ENCODE measurements at places on chromosomes 2 and 18. TPM values are rescaled to one million over a fixed set of nuclear protein-coding genes. Genes with fewer than 3 reads are reported as not detected.

Gene ARMC9
- 11.0 TPM for total RNA-seq

Gene DNAJC10
- total RNA-seq = 38.0 TPM

Gene TUBB8B
- not detected for total RNA-seq

DNA sequence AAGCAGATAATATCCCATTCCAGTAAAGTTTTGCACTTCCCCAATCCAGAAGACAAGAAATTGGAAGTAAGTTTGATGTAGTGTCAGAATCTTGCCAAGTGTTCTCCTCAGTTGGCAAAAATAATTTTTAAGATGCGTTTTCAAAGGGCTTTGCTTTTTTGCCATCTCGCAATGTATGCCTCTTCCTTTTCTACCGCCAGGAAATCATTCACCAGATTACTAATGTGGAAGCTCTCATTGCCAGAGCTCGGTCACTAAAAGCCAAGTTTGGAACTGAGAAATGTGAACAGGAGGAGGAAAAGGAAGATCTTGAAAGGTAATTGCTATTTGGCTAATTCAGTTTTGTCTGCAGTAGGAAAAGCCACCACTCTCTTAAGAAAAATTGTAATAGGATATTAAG lies 110.7 kb downstream of the RAB3GAP1 start:
- no peak for DNase-seq

- no peak for DNase-seq
Observed at GRCh38 chr2:52918551-52918950, 849.1 kb upstream of the CHAC2 start.

- no peak for DNase-seq
Observed at GRCh38 chr2:501130-501529, 176.1 kb downstream of the TMEM18 start.

DNA sequence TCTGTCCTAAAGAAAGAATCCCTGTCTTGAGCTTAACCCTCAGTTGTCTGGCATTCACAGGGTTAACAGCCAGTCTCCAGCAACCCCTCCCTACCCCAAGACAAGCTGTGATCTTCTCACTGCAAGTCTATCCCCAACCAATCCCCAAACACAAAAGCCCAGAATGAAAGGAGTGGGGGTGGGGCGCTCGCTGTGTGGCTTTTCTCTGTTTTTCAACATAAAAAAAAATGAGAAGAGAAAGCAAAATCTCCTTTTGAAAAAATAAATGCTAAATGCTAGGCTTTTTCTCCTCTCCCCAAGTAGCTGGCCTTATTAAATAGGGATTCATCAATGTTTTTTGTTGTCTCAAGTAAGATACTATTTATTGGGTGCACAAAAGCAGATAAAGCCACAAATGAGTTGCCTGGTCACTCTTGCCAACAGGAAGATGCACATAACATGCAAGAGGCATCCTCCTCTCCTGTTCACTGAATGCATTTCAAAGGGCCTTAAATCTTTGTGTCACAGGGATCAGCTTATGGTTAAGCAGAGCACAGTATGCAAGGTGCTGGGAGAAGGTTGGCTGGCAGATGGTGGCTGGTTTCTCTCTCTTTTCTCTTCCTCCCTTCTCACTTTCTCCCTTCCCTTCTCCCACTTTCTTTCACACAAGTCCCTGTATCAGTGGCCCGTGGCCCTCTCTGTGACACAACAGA lies 225.6 kb downstream of the CMPK2 start:
- no peak for DNase-seq

DNA sequence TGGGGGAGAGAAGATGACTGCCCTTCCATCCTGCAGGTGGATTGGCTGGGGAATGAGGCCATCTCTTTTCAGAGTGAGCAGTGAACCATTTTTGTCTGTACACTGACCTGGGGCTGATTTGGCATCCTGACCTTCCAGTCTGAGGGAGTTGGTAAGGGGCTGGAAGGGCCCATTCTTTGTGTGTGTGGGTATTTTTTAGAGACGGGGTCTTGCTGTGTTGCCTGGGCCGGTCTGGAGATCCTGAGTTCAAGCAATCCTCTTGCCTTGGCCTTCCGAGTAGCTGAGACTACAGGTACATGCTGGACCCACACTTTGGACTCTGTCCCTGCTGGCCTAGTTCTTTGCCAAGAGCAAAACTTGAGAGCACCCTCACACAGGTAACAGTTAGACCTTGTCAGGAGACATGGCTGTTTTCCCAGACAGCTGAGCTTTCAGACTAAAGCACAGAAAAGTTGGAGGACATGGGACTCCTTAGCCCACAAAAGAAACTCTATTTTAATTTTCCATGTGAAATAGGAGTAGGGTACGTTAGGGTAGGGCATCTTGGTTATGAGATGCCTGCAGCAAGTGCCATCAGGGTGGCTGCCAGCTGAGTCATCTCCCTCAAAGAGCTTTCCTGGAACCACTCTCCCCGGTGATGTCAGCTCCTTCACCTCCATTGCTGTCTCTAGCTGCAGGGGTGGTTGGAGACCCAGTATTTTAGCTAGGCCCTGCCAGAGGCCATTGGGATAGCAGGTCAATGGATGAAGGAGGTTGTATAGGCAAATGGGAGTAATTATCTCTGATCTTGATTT lies 60.7 kb downstream of the DGKD start:
- no peak for DNase-seq

DNA sequence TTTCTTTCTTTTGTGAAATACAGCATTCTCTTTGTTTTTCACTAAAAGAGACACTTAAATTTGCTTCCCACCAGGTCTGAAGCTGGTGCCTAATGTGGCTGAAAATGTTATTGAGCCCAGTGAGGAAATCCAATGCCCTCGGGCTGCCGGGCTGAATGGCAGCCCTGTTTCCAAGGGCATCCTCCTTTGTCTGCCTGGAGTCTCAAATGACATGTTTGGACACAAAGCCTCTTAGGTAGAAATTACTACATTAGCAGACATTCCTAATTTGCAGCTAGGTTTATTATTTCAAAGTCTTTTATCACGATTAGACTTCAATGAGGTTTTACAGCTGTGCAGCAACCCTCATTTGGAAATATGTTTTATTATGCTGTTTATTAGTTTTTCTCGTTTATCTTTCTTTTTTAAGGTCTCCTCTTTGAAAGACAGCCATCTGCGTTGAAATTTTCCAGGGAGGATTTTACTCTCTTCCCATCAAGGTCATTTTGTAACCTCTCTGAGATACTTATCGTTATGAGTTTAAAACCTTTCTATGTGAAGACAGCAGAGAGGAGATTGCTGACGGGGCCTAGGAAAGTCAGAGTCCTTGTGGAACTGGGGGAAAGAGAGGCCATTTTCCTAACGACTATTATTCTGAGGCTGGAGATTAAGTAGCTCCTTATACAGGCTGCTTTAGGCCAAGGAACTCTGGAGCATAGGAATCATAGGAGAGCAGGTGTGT lies 59.0 kb upstream of the ZNF532 start:
- DNase-seq = no peak

DNA sequence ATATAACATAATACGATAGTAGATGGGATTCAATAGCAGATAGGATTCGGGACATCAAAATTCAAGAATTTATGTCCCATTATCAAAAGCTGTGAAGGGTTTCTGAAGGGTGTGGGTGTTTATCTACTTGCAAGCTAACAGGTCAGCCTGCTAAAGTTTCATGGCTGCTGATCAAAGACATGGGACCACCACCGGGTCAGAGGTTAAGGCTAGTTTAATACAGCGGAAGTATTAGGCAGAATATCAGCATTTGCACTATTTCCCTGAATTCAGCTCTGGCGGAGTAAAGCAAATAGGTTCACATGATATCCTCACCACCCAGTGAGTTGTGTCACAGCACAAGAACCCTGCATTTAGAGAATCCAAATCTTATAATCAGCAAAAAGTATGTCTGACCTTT lies 82.5 kb downstream of the DSEL start:
- DNase-seq = no peak

DNA sequence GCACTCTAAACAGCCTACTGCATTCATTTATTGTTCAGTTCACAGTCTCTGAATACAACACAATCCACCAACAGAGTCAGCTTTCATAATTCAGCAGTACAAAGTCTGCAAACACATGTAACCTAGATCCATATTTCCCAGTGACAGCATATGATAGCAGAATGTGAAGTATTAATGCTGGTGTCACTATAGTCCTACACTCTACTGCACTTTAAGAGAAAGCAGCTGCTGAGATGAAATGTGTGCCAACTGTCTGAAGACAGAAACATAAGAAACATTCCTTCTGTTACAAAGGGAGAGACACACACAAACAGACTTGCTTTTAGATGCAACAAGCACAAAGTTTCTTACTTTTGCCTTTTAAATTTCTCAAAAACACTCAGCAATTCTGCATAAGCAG lies 441.8 kb downstream of the ZEB2 start:
- DNase-seq = no peak

DNA sequence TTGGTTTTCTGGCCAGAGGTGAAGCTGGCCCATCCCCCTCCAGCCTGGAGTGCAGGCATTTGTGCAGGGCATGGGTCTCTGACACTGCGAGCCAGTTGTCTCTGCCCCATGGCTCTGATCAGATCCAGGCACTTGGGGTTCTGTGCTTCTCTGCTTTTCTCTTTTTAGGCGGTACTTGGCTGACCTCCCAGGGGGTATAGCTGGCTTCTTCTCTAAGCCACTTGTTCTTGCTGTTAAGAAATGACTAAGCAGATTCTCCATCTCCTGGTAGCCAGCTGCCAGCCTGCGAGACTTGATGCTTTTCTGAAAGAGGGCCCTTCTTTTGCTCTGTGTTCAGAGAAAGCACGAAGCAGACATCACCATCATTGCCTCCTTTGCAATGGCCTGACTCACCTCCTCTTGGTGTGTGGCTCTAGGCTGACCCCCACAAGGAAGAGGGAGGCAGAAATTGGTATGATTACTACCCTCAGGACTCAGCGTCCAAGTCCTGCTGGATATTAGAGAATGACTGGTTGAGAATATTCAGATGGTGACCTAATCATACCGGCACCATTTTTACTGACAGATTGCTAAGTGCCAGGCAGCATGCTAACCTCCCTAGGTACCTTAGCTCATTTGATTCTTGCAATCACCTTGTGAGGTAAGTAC lies 32.7 kb downstream of the TNP1 start:
- no peak for DNase-seq

GRCh38 chr2:60552078-60552850 lies 1.2 kb downstream of the BCL11A start:
- DNase-seq = peak; percentile 49

DNA sequence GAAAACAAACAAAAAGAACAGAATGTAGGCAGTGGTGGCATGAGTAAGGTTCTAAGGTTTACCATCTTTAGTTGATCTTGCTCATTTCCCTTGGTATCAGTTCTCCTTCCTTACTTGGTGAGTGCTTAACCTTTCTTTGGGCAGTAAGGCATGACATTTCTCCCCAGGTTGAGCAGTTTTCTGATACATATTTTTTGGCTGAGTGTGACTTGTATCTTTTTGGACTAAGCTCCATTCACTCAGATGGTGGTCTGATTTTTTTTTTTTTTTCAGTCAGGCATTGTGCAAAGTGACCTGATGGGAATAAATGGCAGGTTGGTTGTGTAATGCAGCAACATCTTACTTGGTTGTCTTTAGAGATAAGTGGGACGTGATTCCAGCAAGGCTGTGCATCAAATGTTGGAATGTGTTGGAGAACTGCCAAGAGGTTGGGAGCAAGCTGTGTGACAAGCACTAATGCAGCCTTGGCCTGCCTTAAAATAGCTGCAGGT lies 15.1 kb downstream of the SPTBN1 start:
- DNase-seq = no peak

DNA sequence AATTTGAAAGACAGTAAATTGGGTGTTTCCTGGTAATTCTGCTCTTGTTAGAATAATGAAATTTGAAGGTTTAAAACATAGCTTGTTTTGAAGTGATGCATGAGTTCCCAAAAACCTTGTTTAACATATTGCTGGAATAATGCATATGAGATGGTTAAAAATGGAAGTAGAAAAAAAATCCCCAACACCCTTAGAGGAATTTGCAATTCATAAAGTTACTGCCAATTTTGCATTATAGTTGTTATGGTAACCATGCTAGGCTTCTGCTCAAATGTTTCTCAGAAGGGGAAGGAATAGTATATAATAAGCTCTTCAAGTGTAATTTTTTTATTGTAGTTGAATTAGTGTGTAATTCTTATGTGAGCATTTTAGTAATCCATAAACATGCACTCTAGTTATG lies 49.1 kb downstream of the FASTKD2 start:
- DNase-seq = no peak

- no peak for DNase-seq
Observed at GRCh38 chr2:205405194-205405593, 277.1 kb upstream of the NRP2 start.

DNA sequence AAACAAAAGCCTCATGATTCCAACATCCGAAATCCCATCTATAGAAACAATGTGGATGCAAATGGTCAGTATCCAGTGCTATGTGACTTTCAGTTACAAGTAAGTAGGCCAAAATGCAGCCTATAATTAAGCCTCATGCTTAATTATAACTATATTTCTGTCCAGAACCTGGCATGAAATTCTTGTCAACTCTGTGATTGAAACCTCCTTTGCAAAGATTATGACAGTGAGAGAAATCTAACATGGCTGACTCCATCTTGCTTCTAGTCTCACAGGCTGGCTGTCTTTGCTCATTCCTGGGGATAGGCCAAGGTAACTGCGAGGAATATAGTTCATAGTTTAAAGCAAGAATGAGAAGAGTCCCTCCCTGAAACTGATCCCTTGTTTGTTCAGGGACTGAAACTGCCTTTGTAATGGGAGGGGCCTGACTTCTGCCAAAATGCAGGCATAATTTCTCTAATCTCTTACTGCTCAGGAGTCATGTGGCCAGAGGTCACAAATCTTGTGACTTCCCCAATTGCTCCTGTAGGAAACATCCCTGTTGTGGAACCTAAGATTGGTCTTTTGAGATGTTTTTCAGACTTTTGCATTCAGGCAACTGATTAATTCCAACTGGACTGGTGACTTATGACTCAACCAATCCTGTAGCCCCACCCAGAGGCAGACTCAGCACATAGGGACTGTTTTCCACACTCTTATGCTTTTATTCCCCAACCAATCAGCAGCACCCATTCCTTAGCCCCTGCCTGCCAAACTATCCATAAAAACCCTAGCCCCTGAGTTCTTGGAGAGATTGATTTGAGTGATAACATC lies 84.5 kb upstream of the TLK1 start:
- DNase-seq = no peak

- no peak for DNase-seq
Observed at GRCh38 chr2:25312958-25313710, 28.6 kb downstream of the DNMT3A start.

DNA sequence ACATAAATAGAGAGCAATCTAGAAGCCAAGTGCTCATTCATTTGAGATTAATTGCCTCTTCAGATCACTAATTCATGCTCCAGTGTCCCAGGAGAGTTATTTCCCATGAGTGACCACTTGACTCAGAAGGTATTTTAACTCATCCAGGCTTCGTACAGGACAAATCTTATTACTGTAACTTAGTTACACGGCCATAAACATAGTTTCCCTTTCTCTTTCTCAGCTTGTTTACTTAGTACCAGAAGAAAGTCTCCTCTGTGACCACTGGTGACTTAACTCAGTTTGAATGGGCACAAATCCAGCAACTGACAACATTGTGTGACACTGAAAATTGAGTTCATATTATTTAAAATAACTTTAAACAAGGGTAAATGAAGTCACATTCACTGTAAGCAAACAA lies 25.3 kb downstream of the MMADHC start:
- DNase-seq = no peak

- DNase-seq = no peak
Observed at GRCh38 chr2:96452053-96452452, 53.1 kb downstream of the NEURL3 start.
